ENCODE measurements at places on chromosomes 4 and X.

GRCh38 chr4:168800926-168801325, 209.1 kb downstream of the CBR4 start:
- DNase-seq, result no peak

GRCh38 chrX:114798907-114799306, 215.0 kb downstream of the HTR2C start:
- no peak for DNase-seq

DNA sequence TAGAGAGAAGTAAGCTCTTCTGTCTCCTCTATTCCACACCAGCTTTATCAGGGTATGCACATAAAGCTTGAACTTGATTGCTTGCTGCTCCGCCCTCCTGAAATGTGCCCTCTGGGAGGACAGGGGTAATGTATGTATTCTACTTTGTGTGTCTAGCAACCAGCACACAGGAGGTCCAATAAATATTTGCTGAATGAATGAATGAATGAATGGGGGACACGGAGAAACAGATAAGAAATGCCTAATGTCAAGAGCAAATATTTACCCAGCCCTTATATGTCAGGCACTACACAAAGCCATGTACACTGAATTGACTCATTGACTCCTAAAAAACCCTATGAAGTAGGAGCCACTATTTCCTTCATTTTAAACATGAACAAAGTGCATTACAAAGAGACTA, 2.3 kb upstream of the MSL3 start:
- DNase-seq, result no peak

DNA sequence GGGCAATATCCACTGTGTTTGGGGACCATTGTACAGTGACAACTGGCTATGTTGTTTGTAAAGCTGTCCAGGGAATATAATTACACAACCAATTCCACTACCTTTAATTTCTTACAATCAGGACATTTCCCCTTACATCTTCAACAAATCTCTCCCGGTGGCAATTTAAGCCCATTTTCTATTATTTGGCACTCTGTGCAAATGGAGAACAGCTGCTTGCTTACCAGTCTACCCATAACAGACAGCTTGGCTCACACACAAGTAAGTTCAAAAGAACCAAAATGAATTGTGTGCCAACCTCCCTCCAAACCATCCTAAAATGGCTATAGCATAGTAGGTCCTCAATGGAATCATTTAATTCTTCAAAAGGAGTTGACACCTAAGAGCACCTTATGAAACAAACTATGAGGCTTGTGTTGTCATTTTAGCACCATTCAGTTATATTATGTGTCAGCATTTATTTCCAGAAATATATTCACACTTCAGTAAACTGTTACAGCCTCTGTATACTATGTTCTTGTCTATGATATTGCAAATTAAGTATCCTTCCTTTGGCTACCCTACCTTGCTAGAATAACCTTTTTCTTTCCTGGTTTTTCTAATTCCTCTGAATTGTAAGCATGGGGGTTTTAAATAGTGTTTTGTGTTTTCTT, 18.4 kb downstream of the GABRA4 start:
- DNase-seq, result no peak

DNA sequence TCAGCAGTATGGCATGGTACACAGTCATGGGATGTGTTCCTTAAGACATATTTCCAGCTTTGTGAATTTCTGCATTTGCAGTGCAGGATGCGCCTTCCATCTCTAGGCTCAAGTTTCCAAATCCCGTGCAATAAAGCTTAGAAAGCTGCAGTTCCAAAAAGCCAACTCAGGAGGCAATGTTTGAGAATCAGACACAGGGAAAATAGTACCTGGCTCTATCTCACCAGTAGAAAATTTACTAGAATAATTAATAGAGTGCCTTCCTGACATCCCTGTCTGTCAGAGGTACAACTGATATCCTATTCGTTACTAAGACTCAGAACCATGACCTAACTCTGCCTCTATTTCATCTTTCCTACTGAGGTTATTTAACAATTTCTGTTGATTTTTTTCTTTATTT, 1333.0 kb downstream of the PCDH19 start:
- DNase-seq, result no peak

- DNase-seq, result no peak
Observed at GRCh38 chrX:79259073-79259689, 108.0 kb downstream of the ITM2A start.

- DNase-seq, result no peak
Observed at GRCh38 chrX:66833426-66833825, 194.5 kb upstream of the EDA2R start.

GRCh38 chr4:132396636-132397035, 752.5 kb upstream of the PCDH10 start:
- DNase-seq, result no peak

- DNase-seq, result no peak
Observed at GRCh38 chr4:70277121-70277520, 34.7 kb downstream of the CSN3 start.

- no peak for DNase-seq
Observed at GRCh38 chr4:176793060-176793605, 411 bp upstream of the VEGFC start.

DNA sequence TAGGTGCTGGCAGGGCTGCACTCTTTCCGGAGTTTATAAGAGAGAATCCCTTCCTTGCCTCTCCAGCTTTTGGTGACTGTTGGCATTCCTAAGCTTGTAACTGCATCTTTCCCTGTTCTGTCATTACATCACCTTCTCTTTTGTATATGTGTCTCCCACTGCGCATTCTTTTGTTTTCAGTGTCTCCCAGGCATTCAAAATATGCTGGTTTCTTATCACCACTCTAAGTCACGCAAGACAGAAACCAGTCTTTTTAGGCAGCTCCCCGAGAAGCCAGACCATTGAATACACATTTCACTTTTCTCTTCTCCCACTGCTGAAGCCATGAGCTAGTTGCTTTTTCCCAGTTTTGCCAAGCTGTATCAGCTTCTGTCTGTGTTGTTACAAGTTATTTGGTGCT, 71.0 kb downstream of the LAS1L start:
- no peak for DNase-seq

GRCh38 chr4:146520896-146521540, 722 bp downstream of the SLC10A7 start:
- no peak for DNase-seq

DNA sequence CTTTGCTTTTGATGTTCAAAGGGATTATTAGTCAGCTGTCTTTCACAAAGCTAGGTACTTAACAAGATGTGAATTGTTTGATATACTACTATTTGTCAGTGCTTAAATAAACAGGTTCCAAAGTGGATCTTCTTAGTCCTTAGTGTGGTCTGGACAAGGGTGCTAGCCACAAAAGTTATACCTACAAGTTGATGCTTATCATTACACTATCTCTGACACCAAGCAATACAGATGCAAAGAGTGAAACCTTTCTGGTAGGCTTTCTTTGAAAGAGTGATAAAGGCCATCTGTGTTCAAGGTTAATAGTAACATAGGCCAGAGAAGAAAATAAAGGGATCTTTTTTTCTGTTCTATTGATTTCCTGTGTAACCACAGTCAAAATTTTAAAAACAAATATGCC, 12.2 kb upstream of the RBPJ start:
- DNase-seq, result no peak

DNA sequence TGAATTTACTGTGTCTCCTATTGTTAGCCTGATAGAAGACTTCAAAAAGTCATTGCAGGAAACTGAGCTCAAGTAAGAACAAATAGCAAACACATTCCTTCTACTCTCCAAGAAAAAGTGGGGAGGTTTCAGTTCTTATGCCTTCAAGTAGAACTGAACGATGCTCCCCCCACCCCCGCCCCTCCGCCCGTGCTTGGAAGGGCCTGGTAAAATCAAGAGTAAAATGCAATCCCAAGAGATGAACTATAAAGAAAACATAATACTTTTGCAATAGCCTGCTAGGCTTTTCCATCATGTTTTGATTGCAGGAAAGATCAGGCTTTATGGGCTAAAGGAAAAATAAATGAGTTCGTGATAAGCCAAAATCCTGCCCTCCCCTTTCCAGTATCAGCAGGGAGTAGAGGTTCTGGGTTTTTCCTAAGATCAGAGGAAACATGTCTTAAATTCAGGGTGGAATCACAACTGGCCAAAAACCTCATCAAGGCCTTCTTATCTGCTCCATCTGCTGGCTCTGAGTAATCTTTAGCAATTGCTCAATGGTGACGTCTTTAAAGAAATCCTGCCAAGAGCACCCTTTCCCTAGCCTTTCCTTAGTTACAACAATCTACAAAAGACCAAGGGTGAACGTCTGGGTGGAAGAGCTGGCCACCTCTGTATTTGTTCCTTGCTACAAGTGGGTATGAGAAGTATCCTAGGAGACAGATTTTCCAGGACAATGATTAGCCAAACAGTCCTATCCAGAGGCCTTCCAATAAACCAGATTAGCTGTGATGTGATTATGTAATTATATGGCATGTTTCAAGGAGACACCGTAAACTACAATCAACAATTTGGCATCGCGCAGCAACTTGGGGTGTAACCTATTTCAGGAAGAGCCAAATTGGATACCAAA, 66.3 kb upstream of the FAM9C start:
- no peak for DNase-seq

- no peak for DNase-seq
Observed at GRCh38 chrX:104935581-104935980, 284.9 kb downstream of the TEX13A start.

GRCh38 chr4:100782356-100782755, 264.5 kb upstream of the EMCN start:
- no peak for DNase-seq

- no peak for DNase-seq
Observed at GRCh38 chr4:77695774-77696173, 90.2 kb downstream of the CXCL13 start.

GRCh38 chr4:7276515-7276914, 84.2 kb downstream of the SORCS2 start:
- DNase-seq, result no peak

DNA sequence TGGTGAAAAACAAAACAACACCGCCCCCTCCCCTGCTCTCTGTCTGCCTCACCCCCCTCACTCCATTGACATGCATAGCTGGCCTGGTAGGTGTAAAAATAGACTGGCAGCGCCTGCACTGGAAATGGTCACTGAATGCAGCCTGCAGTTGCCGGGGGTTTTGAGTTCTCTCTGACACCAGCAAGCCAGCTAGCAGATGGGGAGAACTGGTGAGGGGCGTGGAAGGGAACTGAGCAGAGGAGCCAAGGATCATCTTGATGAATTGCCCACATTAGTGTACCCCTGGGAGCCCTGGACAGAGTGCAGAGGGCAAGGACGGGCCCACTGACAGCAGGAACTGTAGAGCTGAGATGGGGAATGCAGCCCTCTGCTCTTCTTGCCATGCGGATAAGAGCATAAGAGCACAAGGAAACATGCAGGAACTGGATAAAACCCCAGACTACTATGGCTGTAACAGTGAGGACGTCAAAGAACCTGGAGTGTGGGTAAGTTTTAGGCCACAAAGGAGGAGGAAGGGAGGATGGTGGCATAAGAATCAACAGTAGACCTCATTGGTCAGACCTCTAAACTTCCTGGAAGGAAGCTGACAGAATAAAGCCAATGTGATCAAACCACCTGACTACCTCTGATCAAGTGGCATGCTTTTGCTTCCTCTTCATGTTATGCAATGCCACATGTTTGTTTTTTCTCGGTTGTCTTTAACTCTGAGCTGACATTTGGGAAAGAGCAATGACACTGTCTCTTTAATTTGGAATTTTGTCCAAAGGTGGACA, 96.3 kb downstream of the ANK2 start:
- no peak for DNase-seq

DNA sequence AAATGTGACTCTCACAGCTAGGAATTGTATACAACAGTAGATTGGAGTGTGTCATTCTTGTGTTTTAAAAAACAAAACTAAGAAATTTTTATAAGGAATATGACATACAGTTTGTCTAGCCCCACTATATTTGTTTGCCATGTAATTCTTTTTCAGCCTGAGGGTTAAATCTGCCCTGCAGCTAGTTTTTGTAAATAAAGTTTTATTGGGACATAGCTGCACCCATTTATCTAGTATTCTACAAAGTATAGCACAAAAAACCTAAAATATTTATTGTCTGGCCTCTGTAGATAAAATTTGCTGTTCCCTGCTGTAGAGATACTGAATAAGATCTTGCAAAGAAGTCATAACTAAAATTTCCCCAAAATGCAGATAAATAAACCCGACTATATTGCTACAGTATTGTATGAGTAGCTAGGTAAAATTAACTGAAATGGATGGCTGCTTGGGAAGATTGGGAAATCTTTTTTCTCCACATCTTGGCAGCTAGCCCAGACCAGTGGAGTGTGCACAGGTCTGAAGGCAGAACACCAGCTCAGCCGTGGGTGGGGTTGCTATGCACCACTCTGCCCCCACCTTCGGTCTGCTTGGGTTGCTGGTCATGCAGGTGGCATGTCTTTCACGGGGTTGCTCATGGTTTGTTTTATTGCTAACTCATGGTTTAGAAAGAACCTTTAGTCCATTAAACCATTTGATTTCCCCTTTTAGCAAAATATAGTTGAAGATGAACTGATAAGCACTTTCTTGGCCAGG, 127.9 kb downstream of the KLHL8 start:
- DNase-seq, result no peak

GRCh38 chr4:188198982-188199792, 59.9 kb downstream of the TRIML1 start:
- DNase-seq, result no peak

- DNase-seq, result no peak
Observed at GRCh38 chr4:4502694-4503311, 39.0 kb downstream of the STX18 start.

DNA sequence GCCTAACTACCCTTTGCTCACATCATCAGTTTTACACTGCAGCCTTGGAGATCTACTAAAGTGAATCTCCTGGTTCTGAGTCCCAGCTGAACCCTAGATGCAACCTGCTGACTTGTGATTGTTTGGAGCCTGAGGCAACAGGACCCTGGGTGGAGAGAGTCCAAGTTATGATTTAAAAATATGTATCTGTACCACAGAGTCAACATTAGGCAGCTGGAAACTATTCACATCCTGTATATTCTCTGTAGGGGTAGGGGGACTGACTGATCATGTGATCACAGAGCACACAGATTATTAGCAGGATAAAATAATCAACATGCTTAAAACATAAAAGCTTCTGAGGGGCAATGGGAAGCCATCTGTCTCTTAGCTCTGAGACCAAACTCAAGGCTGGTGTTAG, 52.1 kb downstream of the CT47B1 start:
- no peak for DNase-seq

DNA sequence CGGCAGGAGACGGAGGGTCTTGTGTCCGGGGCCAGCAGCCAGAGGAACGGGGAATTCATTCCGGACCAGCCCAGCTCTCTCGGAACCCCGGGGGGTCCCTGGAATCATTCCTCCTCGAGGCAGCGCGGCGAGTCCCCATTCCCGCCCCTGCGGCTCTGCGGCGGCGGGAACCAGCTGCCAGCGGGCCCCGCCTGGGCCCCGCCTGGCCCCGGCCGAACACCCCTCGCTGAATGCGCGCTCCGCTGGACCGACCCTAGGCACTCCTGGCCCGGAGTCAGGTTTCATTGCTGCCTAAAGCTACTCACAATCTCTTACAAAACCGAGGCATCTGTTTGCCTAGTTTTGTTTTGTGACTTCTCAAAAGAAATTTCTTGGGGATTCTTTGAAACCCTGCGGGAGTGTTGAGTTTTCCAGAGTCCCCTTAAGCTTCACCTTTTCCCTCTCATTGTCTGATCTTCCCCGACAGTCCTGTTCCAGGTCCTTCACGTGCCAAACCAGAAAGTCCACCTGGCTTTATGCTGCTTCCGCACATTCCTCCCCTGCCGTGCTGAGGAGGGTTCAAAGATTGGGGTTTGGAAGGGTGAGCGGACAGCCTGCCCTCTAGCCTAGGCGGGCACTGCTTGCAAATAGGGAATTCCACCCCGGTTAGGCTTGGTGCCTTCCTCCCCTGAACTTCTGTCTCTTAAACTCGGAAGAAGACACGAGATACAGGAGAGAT, 789 bp downstream of the ARHGAP10 start:
- DNase-seq, result no peak

Data from stimulated activated CD4-positive, alpha-beta T cell treated with anti-CD3 and anti-CD28 coated beads, Interleukin-1b, Interleukin-23, amount 100 ng/mL, for 4 hours (primary cell).